ENCODE measurements at places on chromosomes 3 and 15.

- peak; percentile 27 for DNase-seq
These were observed 1.7 kb downstream of the SCN11A start for GRCh38 chr3:39050029-39050428.

GRCh38 chr15:98834976-98835375 is 172.6 kb downstream of the PGPEP1L start:
- no peak for DNase-seq

DNA sequence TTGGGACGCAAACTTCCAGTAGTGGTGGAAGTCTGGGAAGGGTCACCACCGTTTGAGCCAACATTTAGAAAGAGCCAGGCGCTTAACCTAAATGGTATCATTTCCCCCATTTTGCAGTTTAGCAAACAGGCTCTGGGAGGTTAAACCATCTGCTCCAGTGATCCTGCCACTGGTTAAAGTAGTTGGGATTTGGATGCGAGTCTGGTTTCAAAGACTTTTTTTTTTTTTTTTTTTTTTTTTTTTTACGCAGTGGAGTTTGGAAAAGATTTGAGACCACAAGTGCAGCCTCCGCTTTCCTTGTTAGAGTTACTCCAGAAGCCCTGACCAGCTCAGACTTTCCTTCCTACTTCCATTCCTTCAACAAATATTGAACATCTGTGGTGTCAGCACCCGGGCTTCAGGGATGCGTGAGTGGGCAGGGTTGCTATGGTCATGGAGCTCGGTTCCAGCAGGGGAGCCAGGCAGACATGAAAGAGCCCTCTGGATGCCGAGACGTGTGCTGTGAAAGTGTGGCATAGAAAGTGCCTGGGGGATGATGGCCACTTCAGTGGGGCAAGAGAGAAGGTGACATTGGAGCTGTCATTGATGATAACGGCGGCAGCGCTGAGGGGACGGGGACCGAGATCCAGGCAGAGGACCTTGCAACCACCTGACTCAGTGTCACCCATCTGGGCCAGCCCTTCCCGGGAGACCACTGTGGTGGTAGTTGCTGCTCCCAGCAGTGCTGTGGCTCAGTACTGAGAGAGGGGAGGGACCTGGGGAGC is 1.1 kb upstream of the RNU6-1 start:
- DNase-seq: peak; percentile 62

GRCh38 chr3:113002679-113003078 is 11.9 kb downstream of the GTPBP8 start:
- no peak for DNase-seq

GRCh38 chr3:27391796-27392195 is 22.6 kb upstream of the NEK10 start:
- DNase-seq: no peak

DNA sequence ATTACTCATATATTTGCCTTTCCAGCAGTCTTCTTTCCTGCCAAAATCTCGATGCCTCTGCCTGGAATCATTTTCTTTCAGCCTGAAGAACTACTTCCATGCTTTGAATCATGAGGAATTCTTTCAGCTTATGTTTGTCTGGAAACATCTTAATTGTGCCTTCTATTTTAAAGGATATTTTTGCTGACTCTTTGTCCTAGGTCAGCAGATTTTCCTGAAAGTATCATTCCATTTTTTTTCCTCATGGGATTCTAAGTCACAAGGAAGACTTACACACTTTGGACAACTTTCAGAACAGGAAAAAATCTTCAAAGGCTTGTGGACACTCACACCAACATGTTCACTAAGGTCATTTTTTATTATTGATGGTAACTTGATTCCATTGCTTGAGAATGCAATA is 10.1 kb downstream of the PRR23E start:
- DNase-seq: no peak

DNA sequence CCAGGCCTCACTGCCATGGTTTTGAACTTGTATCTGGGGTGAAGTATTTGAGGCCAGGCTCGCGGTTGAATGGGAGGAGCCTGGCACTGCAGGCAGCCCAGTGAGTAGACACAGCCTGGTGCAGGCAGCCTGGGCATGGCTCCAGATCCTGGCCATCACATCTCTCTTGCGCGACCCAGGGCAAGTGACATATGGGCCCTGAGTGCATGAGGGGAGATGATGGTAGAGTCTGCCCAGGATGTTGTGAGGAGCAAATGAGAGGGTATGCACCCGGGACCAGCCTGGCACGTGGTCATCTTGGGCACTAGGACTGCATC is 103.5 kb downstream of the TBC1D2B start:
- no peak for DNase-seq

GRCh38 chr3:71910108-71910507 is 125.2 kb upstream of the PROK2 start:
- DNase-seq: no peak

DNA sequence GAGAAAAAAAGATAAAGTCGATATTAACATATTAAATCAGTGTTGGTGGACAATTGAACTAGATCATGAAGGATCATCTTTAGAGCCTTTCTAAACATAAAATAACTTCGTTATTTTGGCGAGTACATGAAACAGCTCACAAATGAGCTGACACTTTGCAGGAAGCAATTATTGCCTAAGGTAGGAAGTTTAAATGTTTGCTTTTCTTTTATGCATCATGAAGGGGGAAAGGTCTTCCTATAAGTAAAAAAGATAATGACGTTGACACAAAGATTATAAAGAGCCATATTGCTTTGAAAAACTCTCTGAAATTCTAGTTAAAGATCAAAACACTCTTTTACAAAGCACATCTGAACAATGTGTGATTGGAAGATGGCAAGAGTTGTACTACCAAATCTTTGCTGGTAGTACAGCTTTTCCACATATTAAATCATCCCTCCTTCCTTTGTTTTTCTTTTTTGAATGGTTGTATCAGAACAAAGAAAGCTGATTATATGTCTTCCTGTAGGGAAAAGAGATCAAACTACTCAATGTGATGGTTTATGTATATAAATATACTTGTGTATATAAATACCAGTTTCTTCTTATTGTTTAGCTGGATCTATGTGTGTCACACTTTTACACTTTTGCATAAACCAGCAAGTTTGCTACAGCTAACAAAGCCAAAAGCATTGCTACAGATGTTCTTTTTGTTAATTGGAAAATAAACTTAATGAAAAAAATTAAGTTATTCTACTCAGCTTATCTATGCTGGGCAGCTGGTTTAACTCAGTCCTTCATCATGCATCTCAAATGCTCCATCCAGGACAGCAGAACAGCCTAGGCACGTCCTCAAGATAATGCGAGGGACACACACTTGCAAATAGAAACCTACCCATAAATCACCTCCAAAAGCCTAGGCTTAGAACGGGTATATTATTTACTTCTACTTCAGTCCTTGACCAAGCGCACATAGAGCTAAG is 850.8 kb upstream of the ROBO1 start:
- DNase-seq: no peak

GRCh38 chr3:111509308-111509707 is 32.7 kb upstream of the CD96 start:
- DNase-seq: no peak

GRCh38 chr3:52091586-52092270 is 35.4 kb upstream of the DUSP7 start:
- DNase-seq: no peak

DNA sequence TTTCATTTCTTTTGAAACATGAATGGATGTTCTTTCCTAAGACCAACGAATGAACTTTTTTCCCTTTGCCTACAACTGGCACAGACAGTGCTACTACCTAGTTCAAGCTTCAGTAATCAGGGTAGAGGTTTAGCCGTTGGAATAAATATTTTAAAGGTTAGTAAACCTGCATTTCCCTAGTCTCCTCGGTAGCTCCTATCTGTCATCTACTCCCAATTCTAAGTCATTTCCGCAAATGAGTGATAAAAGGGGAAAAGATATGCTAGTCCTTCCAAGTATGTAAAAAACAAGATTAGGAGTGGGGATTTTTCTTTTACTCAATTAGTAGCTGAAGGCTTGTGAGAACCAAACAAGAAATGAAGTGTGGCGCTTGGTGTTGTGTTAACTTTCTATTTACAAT is 15.2 kb downstream of the SLTM start:
- DNase-seq: no peak

DNA sequence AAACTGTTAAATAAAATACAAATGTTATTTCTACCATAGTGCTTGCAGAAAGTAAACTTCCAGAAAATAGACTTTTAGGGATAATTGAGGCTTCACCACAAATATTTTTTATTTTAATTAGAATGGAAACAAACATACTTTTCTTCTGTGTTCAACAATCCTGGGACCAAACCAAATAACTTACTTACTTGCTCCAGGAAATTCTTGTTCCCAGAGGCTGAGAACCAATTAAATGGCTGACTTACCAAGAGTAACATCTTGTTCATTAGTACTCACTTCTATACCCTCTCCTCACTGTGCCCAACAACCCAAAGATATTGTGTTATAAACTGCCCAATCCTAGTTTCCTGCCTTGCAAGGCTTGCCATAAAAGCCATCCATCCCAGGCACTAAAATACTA is 172.2 kb upstream of the PFN2 start:
- no peak for DNase-seq

DNA sequence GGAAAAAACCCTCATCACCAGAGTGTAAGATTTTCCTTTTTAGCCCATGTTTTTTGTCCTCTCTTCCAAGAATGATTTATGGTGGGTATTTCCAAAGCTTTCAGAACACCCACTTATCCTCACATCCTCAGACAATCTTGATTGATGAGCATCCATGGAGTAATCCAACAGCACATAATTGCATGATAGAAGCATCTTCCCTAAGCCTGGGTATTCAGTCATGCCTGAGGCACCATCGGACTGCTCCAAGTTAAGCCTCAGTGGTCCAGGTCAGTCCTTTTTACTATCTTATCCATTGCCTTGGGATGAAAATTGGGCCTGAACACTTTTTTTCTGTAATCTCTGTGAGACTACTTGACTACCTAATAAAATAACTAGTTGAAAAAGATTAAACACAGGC is 676.0 kb upstream of the SEMA6D start:
- no peak for DNase-seq

DNA sequence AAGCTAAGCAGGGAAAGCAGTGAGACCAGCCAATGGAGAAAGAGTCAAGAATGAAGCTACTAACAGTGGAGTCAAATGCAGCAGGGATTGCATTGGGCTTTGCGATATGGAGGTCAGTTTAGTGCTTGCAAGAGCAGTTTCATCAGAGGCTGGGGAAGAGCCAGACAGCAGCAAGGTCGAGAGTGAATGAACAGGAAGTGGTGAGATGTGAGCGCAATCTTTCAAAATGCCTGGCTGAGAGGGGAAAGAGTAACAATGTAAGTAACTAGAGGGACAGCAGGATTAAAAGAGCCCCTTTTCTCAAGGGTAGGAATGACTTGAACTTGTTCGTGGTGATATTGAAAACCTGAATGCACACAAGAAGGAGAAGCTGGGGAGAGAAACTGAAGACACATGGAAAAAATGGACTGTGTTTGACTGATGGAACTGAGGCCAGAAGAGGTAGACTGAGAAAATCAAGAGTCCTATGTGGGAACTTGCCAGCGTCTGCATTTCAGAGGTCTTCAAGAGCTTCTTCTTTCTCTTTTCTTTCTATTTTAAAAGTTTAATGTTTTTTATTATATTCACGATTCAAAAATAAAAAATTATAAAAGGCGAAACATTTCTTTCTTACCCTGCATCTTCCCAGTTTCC is 30.6 kb upstream of the GPR160 start:
- peak; percentile 28 for DNase-seq

GRCh38 chr15:88900309-88900981 is 5.1 kb upstream of the HAPLN3 start:
- no peak for DNase-seq

DNA sequence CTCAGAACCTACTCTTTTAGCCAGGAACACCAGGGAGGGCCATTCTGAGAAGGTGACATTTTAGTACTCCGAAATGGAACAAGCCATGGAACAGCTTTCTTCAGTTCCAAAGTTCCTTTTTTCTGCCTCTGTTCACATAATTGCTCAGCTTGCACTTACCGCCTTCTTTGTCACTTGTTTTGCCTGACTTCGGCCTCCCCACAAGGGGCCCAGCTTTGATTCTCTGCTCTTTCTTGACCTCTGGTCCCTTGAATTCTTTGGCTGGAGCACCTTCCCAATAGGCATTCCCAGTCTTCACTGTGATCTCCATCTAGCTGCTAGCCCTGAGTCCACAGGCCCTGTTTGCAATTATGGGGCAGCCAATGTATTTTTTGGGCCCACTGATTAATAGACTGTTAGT is 51.4 kb upstream of the SLC7A14 start:
- DNase-seq: no peak

GRCh38 chr3:25592510-25592968 is 72.2 kb downstream of the TOP2B start:
- no peak for DNase-seq

- DNase-seq: no peak
These were observed 489.9 kb downstream of the SOX2 start for GRCh38 chr3:182201456-182202168.

DNA sequence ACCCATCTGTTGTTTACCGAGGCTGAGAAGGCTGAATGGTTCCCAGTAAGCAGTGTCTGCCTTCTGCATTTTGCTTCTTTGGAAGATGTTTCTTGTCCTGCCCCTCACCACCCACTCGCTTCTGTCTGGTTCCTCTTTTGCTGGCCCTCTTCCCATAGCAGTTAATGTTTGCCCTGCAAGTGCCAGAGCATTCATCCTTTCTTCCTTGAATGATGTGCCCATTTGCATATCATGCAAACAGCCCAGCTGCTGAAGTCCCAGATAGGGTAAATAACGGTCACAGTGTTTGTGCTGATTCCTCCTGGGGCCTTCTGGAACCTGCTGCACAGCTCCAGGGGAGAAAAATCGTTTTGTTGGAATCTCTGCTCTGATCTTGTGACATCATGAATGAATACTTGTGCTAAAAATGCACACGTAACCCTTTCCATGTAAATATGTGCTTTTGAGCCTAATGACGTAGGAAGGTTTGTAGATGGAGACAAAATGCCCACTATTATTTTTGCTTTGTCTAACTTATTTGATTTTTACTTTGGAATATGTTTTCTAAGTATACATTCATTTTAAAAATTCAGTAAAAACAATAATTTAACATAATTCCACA is 381.0 kb downstream of the SOX2 start:
- peak; percentile 9 for DNase-seq

DNA sequence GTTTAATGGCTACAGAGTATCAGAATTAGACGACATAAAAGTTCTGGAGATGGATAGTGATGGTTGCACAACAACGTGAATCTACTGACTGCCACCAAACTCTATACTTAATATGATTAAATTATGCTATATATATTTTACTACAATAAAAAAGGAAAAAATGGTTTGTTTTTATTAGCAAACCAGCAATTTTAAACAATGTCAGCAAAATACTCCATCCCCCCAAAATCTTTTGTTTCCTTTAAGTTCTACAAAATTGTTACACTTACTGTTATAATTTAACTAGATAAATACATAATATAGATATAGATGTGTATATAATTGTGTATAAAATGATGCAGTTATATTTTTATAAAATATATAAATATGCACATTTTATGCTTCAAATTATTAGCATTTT is 710.8 kb upstream of the UBE2E2 start:
- DNase-seq: no peak

DNA sequence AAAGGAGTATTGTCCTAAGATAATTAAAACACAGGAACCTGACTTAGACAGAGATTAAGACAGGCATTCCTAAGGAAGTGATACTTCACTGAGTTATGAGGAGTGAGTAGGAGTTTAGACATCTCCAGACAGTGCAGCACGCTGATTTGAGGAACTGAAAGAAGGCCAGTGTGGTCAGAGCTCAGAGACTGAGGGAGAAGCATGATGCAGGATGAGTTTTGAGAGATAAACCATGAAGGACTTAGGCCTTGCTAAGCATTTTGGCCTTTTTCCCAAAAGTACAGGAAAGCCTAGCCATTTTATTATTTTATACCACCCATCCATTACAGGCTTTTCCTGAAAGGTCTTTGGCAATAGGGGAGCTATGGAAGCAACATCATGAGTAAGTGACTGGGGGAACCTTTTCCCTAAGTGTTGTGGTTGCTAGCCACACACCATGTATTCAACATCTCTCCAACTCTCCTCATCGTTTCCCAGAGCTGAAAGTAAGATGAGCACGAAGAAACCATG is 375.6 kb upstream of the TPRG1 start:
- DNase-seq: peak; percentile 7
